ENCODE measurements at places on chromosomes 7 and 10.

- DNase-seq: no peak
Observed at GRCh38 chr10:52129410-52130178, 184.5 kb upstream of the DKK1 start.

DNA sequence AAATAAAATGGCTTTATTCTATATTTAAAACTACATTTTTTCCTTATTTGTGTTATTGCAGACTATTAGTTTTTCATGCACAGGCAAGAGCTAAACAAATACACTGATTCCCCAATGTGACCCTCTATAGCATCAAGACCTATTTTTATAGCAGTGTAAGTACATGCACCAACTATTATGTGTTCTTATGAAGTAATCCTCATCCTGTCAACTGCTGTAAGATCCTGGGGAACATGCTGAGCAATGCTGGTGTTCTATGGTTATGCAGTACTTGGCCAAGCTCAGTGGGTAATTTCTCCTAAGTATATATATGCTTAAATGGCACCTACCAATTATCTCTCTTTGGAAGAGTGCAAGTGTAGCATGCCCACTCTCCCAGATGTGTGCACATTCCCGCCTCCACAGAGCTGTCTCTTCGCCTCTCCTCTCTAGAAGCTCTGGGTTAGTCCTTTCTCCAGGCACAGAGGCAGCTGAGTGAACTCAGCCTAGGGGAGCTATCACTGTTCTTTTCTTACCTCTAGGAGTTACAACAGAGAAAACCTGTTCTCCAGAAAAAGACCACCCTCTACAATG lies 428.8 kb downstream of the KCNMA1 start:
- no peak for DNase-seq

DNA sequence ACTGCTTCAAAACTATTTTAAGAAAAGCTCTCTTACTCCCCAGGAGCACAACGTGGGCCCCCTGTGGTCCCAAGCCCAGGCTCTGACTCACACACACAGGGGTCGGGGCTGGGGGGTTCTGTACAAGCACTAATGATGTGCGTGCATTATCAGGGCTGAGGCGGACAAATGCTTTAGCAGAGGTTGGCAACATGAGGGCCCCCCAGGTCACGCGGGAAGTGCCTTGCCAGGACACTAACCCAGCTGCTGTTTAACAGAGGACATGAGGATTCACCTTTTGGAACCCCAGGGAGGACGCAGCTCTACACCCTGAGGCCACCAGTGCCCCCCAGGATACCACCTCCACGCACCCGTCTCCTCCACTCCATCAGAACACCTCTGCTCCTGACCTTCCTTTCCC lies 342.8 kb downstream of the DNAJB6 start:
- no peak for DNase-seq

GRCh38 chr10:116748041-116748440 lies 5.7 kb upstream of the HSPA12A start:
- DNase-seq: peak; percentile 62

- no peak for DNase-seq
Observed at GRCh38 chr7:108425714-108426275, 30.4 kb downstream of the NRCAM start.

DNA sequence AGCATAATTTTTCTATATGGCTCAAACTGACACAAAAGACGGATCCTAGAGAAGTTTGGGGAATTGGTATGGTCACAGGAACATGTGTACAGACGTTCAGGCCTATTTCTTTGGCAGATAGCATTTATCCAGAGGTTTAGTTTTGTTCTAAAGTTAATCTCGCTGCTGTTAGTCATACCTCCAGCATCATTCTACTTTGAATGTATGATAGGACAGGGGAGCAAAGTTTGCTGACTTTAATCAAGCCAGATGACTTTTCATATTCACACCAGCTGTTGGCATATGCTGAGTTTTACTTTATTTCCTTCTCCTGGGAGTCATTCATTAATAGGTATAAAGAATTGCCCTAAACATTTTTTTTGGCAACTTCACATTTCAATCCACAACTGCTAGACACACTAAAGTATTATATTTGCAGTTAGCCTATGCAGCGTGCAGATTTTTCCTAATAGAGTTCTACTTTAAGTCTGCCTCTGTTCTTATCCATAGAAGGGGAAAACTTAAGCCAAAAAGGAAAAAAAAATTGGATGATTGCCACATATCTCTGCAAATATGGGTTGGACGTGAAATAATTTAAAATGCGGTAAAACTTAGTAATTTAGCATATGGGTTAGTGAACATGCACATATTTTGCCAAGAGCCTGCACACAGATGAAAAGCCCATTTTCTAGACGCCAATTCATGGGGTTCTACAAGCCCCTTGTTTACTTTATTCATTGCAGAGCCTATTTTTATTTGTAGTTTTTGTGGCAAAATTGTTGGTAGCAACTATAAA lies 213.1 kb downstream of the C7orf25 start:
- DNase-seq: no peak

DNA sequence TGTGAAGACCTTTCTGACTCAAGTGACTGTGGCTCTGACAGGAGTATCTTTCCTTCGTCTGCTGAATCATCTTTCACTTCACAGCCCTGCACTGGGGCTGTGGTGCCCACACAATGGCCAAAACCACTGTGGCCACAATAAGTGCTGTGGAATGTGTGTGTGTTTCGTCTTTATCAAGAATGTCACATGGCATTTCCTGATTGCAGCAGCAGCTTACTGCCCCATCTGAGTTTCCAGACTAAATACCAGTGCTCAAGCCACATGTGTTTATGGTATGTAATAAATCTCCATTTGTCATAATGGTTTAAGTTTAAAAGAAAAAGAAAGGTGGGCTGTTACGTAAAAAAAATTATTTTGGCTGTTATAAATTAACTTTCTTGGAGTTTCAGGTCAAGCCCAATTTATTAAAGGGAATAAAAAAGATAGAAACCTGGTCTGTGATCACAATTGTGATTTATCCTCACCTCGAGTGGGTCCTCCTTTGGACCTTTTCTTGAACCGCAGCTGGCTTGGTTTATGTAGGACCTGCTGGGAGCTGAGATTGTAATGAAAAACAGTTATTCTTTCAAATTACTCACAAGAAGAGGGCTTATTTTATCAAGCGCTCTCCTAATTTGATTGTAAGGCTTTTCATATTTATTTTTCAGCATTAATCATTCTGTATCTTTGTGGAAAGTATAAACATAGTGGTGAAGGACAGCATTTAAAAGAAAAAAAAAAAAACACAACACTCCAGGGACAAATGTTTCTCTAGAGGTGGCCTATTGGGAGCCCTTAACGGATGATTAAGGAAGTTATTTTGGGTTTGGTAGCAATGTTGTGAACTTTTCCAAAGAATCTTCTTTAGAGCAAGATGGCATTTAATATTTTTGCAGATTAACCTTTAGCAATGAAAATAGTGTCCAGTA lies 116.2 kb downstream of the LRMDA start:
- peak; percentile 29 for DNase-seq

DNA sequence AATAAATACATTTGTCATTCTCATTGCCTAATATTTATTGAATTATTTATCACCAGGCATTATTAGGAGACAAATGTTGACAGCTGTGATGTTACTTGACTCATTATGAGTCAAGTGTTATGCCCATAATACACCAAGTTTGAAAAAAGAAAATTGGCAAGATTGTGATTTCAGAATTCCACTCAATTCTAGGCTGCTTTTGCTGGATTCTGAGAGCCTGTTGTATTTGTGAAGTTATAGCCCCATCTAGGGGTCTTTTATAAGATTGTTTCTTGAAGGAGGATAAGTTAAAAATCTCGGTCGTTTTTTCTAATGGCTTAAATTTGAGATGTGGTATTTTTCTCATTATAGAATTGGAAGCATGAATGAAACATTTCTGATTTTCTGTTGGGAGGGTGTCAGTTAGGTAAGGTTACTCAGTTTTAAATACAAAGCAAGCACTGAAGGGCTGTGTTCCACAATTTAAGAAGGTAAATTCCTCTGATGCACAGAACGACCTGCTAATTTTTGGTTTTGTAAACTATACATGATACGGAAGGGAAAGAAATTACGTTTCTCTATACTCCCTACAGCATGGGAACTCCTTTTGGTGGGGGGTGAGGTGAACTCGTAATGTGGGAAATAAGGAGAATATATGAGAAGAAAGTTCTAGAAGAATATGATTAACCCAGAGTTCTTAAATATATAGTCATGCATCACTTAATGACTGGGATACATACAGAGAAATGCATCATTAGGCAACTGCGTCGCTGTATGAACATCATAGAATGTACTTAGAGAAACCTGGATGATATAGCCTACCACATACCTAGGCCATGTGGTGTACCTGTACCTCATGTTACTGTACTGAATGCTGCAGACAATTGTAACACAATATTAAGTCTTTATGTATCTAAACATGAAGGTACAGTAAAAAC lies 2.6 kb downstream of the STK31 start:
- peak; percentile 90 for DNase-seq

GRCh38 chr7:81014266-81014665 lies 95.4 kb upstream of the SEMA3C start:
- DNase-seq: peak; percentile 68

DNA sequence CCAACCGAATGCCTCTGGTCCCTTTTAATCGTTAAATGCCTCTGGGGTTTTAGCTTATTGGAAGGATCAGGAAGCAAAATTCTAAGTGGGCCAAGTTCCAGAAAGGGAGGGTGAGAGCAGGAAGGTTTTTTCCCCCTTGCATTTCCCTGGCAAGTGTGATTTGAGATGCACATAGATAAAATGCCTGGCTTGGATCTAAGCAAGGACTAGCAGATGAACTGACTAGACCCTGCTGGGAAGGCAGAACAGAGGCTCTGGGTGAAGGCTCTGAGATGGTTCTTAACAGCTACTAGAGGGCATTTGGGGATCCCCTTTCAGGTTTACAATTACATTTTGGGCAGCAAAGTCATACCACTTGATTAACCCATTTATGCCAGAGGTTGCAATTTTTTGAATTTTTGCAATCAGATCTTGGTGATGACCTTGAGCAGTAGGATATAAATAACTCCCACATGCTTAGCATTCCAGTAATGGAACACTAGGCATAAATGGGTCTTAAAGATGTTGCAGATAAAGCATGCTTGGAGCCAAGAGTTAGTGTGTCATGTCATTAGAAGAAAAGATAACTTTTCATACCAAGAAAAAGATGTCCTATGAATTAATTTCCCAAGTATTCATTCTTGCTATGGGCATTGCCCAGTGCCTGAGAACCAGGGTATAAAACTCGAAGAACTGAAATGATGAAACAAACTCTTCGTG lies 205.9 kb downstream of the SEC23IP start:
- DNase-seq: no peak

DNA sequence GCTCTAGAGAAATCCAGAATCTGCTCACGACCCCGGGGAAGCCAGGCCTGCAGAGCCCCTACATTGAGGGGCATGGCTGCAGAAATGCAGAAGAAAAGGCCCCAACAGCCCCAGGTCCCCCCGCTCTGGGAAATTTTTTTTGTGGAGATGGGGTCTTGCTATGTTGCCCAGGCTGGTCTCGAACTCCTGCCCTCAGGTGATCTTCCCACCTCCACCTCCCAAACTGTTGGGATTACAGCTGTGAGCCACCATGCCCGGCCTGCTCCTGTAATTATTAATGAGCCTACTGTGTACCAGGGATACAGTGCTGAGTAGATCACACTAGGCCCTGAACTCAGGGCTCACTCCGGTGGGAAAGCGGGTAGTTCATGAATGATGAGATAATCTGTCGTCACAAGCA lies 29.9 kb downstream of the TNRC18 start:
- DNase-seq: no peak

- no peak for DNase-seq
Observed at GRCh38 chr7:43679210-43680068, 49.9 kb downstream of the COA1 start.

GRCh38 chr10:112362833-112363232 lies 11.1 kb upstream of the ACSL5 start:
- DNase-seq: peak; percentile 66

DNA sequence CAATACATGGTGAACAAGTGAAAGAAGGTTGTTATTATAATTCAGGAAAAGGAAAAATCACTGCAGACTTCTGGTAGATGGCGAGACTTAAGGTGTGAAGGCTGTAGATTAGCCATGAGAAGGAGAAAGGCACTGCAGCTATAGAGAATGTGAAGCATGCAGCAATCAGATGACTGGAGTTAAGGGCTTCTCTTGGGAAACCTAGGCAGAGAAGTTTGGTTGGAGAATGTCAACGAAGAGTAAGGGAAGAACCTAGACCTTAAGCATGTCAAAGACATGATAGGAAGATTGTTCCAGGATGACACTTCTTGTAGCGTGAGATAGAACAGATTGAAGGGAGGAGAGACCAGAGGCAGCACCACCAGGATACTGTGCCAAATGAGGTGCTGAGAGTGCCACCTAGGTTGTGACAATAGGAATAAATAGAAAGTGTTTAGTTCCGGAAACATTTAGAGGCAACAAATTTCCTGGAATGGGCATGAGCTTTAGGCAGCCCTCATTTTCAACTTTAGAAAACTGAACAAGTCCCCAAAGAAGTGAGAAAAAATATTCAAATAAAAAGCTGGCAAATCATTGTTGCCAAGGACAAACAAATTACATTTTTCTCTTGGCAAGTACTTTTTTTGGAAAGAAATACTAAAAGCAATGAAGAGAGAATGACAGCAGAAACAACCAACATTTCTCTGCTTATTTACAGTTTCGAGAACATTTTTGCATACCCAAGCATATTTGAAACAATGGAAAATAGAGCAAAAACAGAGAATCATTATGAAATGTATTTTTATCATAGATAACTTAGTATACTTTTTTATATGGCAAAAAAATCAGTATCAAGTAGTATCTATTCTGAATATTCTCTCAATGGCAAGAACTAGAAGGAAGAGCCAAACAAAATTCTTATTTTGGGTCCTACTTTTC lies 4.9 kb downstream of the LRRC17 start:
- no peak for DNase-seq

- no peak for DNase-seq
Observed at GRCh38 chr7:34361663-34362250, 296.3 kb upstream of the NPSR1 start.

GRCh38 chr10:74738052-74738451 lies 88.3 kb upstream of the KAT6B start:
- DNase-seq: no peak

DNA sequence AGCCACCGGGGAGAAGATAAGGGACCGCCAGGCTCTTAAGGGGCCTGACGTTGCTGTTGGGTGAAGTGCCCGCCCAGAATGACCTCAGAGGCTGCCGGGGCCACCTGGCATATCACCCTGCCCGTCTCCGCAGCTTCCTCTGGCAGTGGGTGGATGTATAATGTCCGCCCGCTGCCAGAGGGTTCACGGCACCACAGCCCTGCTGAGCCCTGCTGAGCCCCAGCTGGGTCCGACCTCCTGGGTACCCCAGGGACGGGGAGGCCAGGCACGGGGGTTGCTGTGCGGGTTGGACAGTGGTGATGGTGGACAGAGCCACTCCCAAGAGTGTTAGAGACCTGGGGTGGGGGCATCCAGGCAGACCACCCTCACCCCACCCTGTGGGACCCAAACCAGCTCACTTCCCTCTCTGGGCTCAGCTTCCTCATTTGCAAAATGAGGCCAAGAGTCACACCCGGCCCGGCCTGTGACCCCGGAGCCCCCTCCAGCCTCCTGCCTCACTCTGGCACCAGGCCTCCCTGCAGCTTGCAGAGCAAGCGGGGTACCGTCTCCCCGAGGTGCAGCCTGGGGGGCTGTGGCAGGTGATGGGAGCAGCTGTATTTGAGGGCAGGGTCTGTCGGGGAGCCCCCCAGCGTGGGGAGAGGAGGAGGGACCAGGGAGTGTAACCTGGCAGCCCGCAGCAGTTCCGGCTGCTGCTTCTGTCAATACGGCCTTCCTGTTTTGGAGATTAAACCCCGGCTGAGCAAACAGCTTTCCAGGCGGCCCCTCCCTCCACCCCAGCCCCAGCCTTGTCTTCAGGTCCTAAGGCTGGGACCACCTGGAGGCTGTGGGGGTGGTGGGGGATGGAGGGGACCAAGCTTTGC lies 8.4 kb upstream of the LFNG start:
- DNase-seq: no peak

GRCh38 chr10:103397191-103397825 lies 882 bp downstream of the PDCD11 start:
- peak; percentile 31 for DNase-seq
